T-helper 17 cell (primary cell): ENCODE measurements at places on chromosomes 16 and 17.

GRCh38 chr17:38922538-38923297 is 2.7 kb upstream of the LASP1NB start:
- no peak for DNase-seq

- no peak for DNase-seq
Observed at GRCh38 chr16:23974223-23974622, 138.4 kb downstream of the PRKCB start.

DNA sequence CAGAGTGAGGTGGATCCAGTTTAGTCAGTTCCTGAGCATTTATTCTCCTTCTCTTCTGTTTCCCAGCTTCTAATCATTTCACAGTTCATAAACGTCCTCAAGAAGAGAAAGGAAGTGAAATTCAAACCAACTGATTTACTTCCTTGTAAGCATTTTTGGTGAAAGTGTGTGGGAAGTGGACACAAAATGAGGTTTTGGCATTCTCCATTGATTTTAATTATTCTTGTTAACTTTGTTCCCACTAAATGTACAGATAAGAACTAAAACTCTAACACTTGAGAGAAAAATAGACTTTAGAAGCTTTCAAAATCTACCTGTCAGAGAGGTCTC is 42.7 kb upstream of the CORO6 start:
- DNase-seq, result no peak

GRCh38 chr17:42502091-42502490 is 34.0 kb upstream of the NAGLU start:
- no peak for DNase-seq

DNA sequence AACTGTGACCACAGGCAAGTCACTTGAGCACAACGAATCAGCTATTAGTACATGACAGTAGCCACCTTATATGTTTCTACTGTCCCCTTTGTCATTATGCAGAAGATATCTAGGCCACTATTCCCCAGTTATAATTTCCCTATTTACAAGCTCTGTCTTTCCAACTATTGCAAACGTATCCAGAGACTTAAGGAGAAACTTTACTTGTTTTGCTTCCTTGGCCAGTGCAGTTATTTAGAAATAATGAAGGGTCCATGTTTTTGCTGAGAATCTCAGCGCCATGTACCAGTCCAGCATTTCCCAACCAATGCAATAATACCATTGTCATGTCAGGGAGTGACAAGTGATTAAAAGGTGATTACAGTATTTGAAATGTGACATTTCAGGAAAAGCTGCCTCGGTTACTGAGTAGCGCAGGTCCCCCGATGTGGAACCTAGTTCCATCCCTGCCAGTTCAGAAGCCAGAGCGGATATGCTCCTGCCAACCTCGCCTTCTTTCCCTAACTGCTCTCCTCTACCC is 743 bp downstream of the ZNF624 start:
- no peak for DNase-seq

DNA sequence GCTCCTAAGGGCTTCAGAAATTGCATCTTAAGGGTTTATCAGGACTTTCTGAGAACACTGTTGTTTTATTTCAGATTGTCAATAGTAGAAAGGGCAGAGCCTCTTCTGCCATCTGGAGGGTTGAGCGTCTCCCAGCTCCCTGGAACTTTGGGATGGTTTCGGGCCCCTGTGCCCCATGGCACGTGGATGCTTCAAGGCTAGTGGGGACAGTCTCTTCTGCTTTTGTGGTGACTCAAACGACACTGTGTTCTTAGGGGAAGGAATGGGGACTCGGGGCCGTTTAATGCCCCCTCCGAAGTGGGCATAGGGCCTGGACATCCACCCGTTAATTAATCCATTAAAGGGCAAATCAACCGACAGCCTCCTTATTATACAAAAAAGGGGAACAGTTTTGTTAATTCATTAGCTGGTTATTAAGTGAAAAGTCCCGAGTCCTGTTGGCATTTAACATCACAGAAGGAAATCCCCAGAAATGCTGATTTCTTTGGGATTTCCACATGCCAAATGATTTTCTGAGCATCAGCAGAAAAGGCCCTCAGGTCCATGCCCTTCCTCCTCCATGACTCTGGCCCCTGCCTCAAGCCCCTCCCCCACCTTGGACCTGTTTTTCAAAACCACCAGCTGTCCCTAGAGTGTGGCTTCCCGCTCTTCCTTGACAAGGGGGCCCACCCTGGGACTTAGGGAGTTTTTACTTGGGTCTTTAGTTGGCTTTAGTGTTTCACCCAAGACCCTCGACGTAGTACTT is 68.7 kb downstream of the ARSG start:
- no peak for DNase-seq

- no peak for DNase-seq
Observed at GRCh38 chr16:13402601-13403000, 501.2 kb downstream of the SHISA9 start.

DNA sequence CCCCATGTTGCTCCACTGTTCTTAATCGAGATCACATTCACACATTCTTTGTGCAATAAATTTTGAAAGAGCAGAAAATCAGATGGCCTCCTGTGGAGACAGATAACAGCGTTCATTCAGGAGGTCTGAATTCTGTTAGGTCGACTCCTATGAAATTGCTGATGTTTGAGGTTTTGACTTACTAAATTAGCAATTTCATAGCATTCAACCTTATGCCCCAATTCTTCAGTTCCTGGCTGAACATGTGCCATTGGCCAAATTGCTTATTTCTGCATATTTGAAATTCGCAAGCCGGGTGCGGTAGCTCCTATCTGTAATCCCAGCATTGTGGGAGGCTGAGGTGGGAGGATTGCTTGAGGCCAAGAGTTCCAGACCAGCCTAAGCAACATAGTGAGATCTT is 22.1 kb upstream of the C16orf74 start:
- DNase-seq, result no peak

DNA sequence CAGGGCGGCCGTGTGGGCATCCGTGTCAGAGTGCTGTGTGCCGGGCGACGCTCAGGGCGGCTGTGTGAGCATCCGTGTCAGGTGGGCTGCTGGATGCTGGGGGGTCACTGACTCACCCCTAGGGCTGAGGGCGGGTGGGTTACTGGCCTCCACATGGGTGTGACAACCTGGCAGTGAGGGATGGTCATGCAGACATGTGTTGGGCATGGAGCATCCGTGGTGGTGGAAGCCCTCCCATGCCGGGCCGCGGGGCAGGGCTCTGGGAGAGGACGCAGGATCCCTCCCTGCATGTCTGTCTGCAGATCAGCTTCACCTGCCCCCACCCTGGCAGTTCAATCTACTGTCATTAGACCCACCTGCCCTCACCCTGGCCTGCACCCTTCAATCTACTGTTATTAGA is 56.3 kb downstream of the METRNL start:
- no peak for DNase-seq

DNA sequence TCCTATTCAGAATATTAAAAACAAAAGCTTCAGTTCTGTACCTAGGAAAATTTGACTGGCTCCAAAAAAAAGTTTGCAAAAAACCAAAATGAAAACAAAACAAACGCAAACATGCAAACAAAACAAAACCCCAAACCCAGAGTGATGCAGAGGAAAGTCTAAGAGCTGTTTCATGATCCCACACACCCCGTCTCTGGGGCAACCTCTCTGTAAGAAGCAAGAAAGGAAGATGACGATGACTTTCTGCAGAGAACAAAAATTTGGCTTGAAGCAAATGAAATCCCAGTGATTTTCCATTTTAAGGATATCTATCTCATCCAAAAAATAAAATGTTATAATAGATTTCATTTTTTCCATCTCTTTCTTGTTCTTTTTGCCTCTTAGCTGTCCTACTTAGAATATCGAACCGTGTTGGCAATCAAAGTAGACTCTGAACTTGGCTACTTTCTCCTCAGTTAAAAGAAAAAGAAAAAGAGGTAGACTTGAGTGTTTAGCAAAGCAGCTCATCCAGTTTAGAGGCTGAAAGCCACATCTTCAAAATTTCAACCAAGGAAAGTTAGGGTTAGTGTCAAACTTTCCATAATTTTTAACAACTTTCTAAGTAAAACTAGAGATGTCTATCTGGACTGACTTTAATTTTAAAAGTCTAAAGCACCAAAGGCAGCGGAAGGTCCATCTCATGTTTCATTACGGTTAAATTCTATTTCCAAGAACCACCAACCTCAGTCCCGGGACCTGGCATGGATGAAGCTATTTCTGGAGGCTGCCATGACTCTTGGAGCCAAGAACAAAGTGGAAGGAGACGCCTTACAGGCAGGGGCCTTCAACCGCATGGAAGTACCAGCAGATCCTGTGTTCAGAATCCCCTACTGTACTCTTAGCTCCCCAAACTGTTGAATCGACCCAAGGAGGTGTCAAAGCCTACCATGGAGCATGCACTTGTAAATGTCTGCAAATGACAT is 180.8 kb downstream of the XYLT1 start:
- no peak for DNase-seq

DNA sequence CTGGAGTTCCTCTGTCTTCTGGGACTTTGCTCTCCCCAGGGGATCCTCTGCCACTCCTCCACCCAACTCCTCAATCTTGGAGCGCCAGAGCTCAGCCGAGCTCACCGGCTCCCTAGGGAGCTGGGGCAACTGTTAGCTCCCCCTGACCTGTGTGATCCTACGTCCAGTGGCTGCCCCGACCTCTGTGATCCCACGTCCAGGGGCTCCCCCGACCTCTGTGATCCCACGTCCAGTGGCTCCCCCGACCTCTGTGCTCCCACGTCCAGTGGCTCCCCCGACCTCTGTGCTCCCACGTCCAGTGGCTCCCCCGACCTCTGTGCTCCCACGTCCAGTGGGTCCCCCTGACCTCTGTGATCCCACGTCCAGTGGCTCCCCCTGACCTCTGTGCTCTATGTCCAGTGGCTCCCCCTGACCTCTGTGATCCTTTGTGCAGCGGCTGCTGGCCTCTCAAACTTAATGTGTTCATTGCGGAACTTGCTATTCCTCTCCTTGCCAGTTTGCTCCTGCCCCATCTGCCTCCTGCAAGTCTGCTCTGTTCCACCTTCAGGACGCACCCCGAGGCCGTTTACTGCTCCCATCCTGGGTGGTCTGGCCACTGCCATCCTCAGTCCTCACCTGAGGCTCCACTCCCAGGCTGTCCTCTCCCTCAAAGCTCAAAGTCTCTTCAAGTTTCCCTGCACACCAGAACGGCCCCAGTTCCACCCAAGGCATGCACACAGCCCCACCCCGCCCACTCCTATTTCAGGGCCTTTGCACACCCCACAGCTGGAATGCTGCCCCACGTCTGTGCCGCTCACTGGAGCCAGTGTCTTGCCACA is 2.8 kb downstream of the VPS9D1 start:
- no peak for DNase-seq

DNA sequence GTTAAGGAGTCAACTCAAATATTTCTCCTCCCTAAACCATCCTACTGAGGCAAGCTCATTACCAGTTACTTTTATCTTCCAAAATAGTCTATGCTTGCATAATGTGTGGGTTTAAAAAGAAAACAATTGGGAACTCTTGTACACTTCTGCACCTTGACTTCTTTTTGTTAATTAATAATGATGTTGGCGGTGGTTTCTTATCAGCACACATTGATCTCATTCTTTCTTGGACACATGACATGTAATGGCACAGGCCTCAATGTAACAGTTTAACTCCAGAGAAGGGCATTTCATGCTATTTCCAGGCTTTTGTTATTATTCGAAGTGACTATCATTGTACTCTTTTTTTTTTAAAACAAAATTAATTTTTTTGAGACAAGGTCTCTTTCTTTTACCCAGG is 7.8 kb downstream of the PLCG2 start:
- DNase-seq, result no peak

- DNase-seq, result no peak
Observed at GRCh38 chr17:71068408-71068750, 899.0 kb downstream of the KCNJ2 start.

DNA sequence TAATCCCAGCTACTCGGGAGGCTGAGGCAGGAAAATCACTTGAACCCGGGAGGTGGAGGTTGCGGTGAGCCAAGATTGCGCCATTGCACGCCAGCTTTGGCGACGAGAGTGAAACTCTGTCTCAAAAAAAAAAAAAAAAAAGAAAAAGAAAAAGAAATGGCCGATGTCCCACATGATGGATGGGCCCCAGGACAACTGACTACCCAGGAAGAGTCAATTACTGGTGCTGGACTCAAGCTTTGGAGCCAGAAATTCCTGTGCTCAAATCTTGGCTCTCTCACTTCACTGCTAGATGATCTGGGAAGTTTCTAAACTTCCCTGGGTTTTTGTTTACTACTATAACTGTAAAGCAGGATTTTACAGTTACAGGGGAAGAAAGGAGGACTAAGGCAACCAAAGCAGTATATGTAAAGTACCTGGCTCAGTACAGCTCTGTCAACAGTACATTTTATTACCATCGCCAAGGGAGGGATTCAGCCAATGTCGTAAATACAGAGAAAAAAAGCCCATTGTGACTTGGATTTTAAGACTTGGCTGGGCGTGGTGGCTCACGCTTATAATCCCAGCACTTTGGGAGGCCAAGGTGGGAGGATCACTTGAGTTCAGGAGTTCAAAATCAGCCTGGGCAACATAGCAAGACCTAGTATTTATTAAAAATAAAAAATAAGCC is 11.9 kb downstream of the C16orf86 start:
- no peak for DNase-seq

DNA sequence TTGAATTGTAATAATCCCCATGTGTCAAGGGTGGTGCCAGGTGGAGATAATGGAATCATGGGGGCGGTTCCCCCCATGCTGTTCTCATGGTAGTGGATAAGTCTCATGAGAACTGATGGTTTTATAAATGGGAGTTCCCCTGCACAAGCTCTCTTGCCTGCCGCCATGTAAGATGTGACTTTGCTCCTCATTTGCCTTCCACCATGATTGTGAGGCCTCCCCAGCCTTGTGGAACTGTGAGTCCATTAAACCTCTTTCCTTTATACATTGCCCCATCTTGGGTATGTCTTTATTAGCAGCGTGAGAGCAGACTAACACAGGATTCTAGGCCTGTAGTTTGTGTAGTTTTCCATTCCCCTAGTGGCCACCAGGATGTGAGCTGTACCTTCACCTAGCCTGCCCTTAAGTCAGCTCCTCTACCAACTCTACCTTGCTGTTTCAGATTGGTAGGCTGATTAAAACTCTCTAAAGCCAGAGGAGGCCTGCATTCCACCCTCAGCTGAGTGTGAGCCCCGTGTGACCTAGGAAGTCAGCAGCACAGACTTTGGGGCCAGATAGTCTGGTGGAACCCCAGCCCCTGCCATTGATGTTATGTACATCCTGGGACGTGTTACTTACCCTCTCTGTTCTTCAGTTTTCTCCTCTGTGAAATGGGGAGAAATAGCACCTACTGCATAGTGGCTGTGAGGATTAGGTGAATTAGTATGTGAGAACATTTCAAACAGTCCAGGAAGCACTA is 252.4 kb upstream of the CACNG5 start:
- no peak for DNase-seq

GRCh38 chr16:4372001-4372577 is 441 bp downstream of the VASN start:
- no peak for DNase-seq

DNA sequence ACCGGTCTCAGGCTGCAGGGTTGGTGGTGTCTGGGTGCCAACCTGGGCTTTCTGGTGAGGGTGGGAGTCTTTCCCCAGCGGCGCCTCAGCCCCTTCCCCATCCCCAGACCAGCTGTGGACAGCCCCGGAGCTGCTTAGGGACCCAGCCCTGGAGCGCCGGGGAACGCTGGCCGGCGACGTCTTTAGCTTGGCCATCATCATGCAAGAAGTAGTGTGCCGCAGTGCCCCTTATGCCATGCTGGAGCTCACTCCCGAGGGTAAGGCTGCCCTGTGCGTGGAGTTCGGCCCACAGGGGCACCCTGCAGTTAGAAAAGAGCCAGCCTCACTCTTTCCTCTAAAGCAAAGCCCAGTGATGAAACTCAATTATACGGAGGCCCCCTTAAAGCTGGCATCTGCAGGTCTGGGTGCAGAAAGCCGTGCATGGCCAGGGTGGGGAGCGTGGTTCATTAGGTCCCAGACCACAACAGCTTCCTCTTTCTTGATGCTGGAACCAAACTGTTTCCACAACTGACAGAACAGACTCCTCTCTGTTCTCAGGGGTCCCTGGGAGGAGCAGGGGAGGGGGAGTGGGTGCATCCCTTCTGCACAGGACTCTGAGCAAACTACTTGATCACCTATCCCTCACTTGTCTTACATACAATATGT is 10.7 kb downstream of the GUCY2D start:
- no peak for DNase-seq
